Right atrium auricular region (tissue), 2 donors: ENCODE measurements at places on chromosomes 3 and 15. TPM values are rescaled to one million over a fixed set of nuclear protein-coding genes. Genes with fewer than 3 reads are reported as not detected.

The CALML4 gene
- total RNA-seq: 2.1 TPM

The MOBP gene
- total RNA-seq: not detected

The MST1R gene
- 1.2 TPM for total RNA-seq

The DPPA4 gene
- total RNA-seq: not detected

The CNTN3 gene
- 3.5 TPM for total RNA-seq

The CDCP1 gene
- 0.48 TPM for total RNA-seq

The LRRIQ4 gene
- total RNA-seq: 0.43 TPM

DNA sequence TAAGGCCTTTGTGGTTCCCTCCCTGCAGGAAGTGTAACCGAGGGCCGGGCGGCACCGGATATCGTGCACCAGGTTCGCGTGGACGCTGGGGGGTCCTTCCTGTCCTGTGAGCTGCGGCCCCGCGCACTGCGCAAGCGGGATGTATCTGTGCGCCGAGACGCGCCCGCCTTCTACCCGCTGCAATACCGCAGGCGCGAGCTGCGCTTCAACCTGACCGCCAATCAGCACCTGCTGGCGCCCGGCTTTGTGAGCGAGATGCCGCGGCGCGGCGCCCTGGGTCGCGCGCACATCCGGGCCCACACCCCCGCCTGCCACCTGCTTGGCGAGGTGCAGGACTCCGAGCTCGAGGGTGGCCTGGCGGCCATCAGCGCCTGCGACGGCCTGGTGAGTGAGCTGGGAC lies 35.9 kb downstream of the SAXO2 start:
- no peak for DNase-seq
- H3K4me1 ChIP-seq: peaks cover 13% of the 10 kb centered on the region
- no peaks in the 10 kb centered on the region for H3K36me3 ChIP-seq
- no peak overlapping the region for H3K4me3 ChIP-seq
- H3K27ac ChIP-seq: no peak overlapping the region

DNA sequence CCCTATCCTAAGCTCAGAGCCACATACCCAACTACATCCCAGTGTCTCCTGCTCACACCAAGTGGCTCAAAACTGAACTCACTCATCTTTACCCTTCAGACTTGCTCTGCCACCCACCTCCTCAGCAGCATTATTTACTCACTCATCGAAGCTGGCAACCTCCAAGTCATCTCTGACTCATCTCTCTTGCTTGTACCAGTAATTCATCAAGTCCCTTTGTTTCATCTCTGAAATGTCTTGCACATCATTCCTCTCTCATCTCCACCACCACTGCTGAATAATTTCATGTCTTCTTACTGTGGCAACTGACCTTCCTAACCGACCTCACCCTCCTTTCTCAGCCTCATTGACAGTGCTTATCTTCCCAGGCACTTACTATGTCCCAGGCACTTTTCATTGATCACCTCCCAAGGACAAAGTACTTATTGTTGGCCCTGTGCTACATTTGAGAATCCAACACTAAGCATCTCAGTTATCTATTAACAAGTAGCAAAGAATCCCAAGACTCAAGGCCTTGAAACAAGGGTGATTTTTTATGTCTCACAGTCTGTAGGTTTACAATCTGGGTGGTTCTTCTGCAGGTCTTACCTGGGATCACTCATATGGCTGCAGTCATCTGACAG lies 82.0 kb downstream of the MRPL46 start:
- H3K4me3 ChIP-seq: no peak overlapping the region
- no peaks in the 10 kb centered on the region for H3K36me3 ChIP-seq
- H3K4me1 ChIP-seq: peaks cover 15% of the 10 kb centered on the region
- H3K27me3 ChIP-seq: no peaks in the 10 kb centered on the region

GRCh38 chr3:16011376-16011775 lies 163.1 kb upstream of the GALNT15 start:
- H3K27me3 ChIP-seq: no peaks in the 10 kb centered on the region
- H3K4me3 ChIP-seq: no peak overlapping the region
- no peak overlapping the region for H3K27ac ChIP-seq
- no peaks in the 10 kb centered on the region for H3K36me3 ChIP-seq
- no peaks in the 10 kb centered on the region for H3K4me1 ChIP-seq

GRCh38 chr3:190242147-190242546 lies 80.1 kb downstream of the CLDN1 start:
- H3K36me3 ChIP-seq: no peaks in the 10 kb centered on the region
- no peaks in the 10 kb centered on the region for H3K27me3 ChIP-seq
- H3K4me1 ChIP-seq: no peaks in the 10 kb centered on the region
- H3K4me3 ChIP-seq: no peak overlapping the region
- no peak overlapping the region for H3K27ac ChIP-seq

DNA sequence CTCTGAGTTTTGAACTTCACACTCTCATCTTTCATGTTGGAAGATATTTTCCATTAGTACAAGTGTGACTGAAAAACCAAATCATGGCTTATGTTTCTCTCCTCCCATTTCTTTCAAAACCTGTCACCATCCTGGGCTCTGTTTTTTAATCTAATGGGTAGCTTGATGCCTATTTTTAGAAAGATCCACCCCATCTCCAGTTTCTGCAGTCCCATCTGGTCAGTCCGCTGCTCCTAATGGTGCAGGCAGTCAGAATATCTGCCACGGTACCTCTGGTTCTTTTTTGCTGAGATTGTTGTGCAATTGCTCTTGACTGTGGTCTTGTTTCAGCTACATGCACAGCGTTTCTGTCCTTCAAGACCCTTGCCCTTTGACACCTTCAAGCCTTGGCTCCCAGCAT lies 240.9 kb upstream of the CADM2 start:
- no peak overlapping the region for H3K27ac ChIP-seq
- no peak for DNase-seq
- H3K4me3 ChIP-seq: no peak overlapping the region

- H3K4me3 ChIP-seq: no peak overlapping the region
- H3K27ac ChIP-seq: peak overlapping the region; percentile 26
- no peaks in the 10 kb centered on the region for H3K36me3 ChIP-seq
- no peaks in the 10 kb centered on the region for H3K27me3 ChIP-seq
Measured at GRCh38 chr15:43930556-43930955, 103.8 kb downstream of the WDR76 start.

DNA sequence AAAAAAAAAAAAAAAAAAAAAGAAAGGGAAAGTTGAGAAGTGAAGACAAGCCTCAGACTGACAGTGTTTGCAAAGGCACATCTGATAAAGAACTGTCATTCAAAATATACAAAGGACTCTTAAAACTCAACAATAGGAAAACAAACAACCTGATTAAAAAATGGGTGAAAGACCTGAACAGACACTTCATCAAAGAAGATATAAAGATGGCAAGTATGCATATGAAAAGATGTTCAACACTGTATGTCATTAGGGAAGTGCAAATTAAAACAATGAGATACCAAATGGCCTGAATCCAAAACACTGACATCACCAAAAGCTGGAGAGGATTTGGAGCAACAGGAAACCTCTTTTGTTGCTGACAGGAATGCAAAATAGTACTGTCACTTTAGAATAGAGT lies 48.6 kb downstream of the MCCC1 start:
- H3K4me1 ChIP-seq: no peaks in the 10 kb centered on the region
- H3K27me3 ChIP-seq: no peaks in the 10 kb centered on the region
- DNase-seq: no peak
- peaks cover 28% of the 10 kb centered on the region for H3K36me3 ChIP-seq
- no peak overlapping the region for H3K27ac ChIP-seq

- no peak overlapping the region for H3K4me3 ChIP-seq
- H3K4me1 ChIP-seq: no peaks in the 10 kb centered on the region
- DNase-seq: no peak
- H3K27me3 ChIP-seq: no peaks in the 10 kb centered on the region
- no peaks in the 10 kb centered on the region for H3K36me3 ChIP-seq
Measured at GRCh38 chr15:73723191-73723590, 30.0 kb downstream of the INSYN1 start.
